Dermis microvascular lymphatic vessel endothelial cell (primary cell): ENCODE measurements at places on chromosomes 12 and 14.

DNA sequence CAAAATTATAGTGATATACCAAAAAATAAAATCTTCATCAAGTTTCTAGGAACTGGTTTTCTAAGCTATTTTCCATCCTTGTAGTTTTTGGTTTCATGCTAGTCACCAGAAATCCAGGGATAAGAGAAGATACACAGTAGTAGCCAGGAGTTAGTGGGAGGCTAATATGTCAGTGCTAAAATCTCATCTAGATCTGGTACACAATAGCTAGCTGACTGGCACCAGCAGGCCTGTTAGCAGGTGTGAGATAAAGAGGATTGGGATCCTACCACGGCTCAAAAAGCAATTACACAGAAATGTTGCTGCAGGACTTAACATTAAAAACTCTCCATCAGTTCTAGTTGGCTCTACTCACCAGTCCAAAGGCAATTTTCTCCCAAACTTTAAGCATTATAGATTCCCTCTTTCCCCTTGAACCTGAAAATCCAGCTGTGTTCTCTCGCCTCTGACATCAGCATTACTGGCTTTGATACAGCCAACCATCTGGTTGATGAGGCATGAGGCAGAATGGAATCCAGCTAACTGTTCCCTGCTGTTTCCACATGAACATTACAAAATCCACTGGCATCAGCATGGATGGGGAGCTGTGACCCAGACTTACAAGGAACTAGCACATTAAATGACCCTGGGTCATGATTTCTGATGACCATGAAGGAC is 41.8 kb upstream of the CCDC196 start:
- DNase-seq: no peak

- no peak for DNase-seq
Measured at GRCh38 chr14:97866195-97866594, 1069.0 kb downstream of the VRK1 start.

DNA sequence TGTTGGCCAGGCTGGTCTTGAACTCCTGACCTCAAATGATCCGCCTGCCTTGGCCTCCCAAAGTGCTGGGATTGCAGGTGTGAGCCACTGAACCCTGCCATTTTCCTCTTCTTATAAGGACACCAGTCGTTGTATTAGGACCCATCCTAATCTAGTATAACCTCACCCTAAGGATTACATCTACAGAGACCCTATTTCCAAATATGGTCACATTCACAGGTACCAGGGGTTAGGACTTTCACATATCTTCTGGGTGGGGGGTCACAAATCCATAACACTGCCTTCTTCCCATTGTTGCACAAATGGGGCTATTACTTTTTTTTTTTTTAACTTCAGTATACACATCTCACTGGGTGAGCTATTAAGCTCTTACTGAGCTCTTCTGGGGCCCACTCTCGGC is 38.6 kb downstream of the ARF6 start:
- DNase-seq: no peak

GRCh38 chr12:76117067-76117691 is 32.7 kb upstream of the NAP1L1 start:
- no peak for DNase-seq

- DNase-seq: no peak
Measured at GRCh38 chr12:9235519-9235918, 27.3 kb upstream of the PZP start.

- DNase-seq: no peak
Measured at GRCh38 chr14:60184905-60185555, 19.8 kb upstream of the DHRS7 start.

DNA sequence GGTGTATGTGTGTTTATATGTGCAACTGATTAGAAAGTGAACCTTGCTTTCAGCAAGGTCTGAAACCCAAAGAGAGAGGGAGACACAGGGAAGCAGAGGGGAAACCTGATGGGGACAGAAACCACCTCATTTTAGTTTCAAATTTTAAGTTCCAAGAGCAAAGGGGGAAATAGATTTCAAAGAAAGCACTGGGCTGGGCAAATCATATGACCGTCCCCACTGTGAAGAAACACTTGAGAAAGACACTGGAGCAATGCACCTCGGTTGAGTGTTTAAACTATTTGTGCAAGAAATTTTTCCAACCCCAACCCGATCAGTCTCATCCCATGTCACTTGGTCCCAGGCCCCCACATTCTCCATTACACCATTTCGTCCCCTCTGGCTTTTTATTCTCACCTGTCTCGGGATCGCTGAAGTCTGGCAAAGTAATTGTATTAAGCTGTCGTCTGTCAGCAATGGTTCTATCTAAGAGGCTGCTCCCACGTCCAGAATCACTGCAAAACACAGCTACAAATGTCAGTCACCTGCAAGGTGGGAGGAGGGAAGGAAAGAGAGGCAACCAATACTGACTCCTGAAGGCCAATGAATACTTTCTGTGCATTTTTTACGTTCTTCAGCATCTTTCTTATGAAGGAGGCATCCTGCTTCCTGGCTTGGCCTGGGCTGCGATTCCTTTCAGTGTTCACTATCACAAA is 205.7 kb downstream of the TTC7B start:
- no peak for DNase-seq

- no peak for DNase-seq
Measured at GRCh38 chr12:129549656-129550055, 354.2 kb downstream of the TMEM132D start.

DNA sequence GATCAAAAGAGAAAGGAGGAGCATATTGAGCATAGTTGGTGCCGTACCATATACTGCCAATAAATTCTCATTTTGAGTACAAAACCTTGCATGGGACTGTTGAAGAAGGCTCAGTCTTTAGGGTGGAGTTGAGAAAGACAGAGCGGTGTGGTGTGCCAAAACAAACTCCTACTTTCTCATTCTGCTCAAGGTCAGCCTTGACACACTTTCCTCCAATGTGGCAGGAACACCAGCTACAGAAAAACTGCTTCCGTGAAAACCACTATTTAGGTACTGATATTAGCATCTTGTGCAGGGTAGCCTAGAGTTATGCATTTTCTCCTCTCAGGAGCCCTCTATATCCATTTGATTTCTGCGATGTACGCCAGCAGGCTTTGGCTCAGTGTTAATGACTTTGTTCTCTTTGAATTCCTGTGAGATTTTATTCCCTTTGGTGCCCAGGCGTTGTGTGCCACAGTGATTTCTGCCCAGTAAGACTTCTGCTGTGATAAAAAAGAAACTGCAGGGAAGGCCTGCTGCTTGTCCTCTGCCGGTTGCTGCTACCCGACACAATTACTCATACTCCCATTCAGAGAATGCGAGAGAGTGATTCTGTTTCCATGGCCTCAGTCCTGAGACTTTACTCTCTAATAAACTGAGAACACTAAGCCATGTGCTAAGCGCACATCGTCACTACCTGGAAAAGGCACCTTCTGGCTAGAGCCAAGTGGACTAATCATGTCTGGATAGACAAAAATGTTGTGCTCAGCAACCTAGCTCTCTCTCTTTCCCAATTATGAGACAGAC is 88.3 kb upstream of the MDM1 start:
- no peak for DNase-seq

- no peak for DNase-seq
Measured at GRCh38 chr12:6551063-6551461, 4.8 kb downstream of the IFFO1 start.

DNA sequence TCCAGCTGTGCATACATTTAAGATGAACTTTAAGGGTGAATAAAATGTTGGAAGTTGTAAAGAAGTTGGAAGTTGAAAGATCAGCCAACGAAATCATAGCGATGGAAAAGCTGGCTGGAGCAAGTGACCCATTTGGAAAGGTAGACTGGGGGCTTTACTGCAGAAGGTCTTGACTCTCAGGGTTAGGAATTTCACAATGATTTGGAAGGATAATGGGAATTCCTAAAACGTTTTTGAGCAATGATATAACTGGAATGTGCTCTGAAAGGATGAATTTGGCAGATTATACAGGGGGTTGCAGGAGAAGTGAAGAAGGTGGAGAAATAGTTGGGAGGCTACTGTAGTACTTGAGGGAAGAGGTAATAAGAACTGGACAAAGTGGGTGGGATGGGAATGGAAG is 27.4 kb downstream of the EMP1 start:
- DNase-seq: no peak
